ENCODE measurements at places on chromosomes 1 and 21. TPM values are rescaled to one million over a fixed set of nuclear protein-coding genes. Genes with fewer than 3 reads are reported as not detected.

- no peaks in the 10 kb centered on the region for H3K4me1 ChIP-seq
- no peaks in the 10 kb centered on the region for H3K27me3 ChIP-seq
- H3K4me3 ChIP-seq = no peak overlapping the region
- H3K36me3 ChIP-seq = no peaks in the 10 kb centered on the region
- no peak overlapping the region for H3K27ac ChIP-seq
- no peak for DNase-seq
Measured at GRCh38 chr1:90386899-90387720, 330.0 kb downstream of the BARHL2 start.

GRCh38 chr1:37752213-37752582, 12.7 kb downstream of the EPHA10 start:
- no peaks in the 10 kb centered on the region for H3K36me3 ChIP-seq
- peaks cover 23% of the 10 kb centered on the region for H3K27me3 ChIP-seq
- H3K4me3 ChIP-seq = peak overlapping the region; percentile 47
- H3K27ac ChIP-seq = no peak overlapping the region
- peaks cover 5% of the 10 kb centered on the region for H3K4me1 ChIP-seq
- no peak for DNase-seq

- no peak for DNase-seq
- H3K36me3 ChIP-seq = peaks cover 22% of the 10 kb centered on the region
- H3K4me3 ChIP-seq = no peak overlapping the region
Measured at GRCh38 chr1:113901191-113901590, 3.4 kb downstream of the AP4B1 start.

DNA sequence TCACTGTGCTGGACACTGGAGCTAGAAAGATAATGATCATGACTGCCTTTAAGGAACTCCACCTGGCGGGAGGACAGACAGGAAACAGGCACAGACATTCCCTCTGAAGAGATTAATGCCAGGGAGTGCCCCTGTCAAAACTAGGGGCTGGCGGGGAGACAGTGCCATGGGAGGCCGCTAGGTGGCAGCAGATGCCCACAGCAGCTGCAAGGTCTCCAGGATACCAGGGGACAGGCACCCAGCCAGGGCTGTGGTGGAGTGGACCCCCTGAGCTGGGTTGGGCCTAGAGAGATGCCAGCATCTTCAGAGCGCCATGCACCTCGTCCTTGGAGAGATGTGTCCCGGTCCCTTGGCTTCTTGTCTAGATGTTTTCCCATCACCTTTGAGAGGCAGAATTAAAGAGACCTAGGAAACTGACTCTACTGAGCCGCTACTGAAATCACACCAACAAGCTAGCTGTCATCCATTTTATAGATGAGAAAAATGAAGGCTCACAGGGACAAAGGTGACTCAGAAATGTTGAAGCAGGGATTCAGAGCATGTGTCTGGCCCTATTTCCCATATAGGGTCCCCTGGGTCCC, 3.6 kb downstream of the REN start:
- H3K27me3 ChIP-seq = no peaks in the 10 kb centered on the region
- peaks cover 6% of the 10 kb centered on the region for H3K4me1 ChIP-seq
- no peak overlapping the region for H3K27ac ChIP-seq
- no peak overlapping the region for H3K4me3 ChIP-seq
- peak; percentile 84 for DNase-seq

- H3K4me1 ChIP-seq = peaks cover 3% of the 10 kb centered on the region
- no peaks in the 10 kb centered on the region for H3K36me3 ChIP-seq
- H3K4me3 ChIP-seq = no peak overlapping the region
- no peak for DNase-seq
- no peak overlapping the region for H3K27ac ChIP-seq
Measured at GRCh38 chr1:225973158-225973557, 26.0 kb downstream of the SDE2 start.

DNA sequence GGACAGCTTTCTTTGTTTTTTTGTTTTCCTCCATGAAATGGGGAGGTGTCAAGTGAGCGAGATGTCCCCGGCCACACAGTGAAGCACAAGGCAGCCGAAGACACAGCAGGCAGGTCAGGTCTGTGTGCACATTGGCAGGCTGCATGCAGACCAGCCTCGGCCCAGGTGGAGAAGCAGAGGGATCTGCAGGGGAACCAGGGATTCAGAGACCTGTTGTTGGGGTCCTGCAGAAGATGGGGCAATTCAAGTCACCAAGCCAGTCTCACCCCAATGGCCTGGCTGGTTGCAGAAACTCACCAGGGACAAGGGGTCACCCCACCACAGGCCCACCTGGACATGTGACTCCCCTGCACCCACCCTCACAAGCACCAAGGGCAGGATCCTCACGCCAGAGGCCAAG, 4.0 kb upstream of the ABCG1 start:
- H3K4me3 ChIP-seq = no peak overlapping the region
- H3K27me3 ChIP-seq = no peaks in the 10 kb centered on the region
- no peak for DNase-seq
- H3K27ac ChIP-seq = no peak overlapping the region

DNA sequence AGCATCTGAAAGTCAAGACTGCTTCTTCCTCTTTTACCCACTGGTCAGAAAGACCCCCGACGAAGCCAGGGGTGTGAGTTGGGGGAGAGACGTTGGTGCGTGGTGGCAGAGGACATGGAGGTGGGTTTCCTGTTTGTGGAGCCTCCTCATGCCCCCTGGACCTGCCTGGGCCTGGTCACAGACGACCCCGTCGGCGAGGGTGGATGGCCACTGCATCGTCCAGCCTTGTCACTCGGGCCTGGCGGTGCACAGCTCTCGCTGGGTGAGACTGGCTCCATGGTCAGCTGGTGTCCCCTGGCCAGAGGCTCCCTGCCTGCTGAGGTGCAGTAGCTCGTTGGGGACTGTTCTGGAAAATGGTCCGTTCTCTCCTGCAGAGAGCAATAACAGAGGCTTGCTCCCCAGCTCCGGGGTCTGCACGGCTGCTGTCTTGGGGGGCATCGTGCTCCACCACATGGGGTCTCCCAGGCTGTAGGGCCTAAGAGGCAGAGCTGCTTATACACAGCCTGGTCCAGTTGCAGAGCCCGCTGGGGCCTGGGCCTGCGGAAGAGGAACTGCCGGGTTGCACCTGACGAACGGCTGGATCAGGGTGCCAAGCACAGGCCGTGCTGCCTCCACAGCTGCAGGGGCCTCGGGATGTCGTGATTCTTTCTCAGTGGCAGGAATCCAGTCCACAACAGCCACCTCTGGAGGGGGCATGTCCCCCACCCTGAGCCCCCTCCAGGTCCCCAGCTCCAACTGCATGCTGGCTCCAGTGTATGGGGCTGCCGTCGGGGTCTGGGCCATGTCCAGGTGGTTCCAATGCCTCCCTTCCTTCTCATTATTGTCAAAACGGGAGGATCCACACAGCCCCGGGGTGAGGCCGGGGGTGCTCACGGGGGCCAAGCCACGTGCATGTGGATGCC, 18.0 kb upstream of the ACTRT2 start:
- no peaks in the 10 kb centered on the region for H3K36me3 ChIP-seq
- H3K4me1 ChIP-seq = no peaks in the 10 kb centered on the region
- no peaks in the 10 kb centered on the region for H3K27me3 ChIP-seq
- no peak overlapping the region for H3K27ac ChIP-seq
- no peak overlapping the region for H3K4me3 ChIP-seq

DNA sequence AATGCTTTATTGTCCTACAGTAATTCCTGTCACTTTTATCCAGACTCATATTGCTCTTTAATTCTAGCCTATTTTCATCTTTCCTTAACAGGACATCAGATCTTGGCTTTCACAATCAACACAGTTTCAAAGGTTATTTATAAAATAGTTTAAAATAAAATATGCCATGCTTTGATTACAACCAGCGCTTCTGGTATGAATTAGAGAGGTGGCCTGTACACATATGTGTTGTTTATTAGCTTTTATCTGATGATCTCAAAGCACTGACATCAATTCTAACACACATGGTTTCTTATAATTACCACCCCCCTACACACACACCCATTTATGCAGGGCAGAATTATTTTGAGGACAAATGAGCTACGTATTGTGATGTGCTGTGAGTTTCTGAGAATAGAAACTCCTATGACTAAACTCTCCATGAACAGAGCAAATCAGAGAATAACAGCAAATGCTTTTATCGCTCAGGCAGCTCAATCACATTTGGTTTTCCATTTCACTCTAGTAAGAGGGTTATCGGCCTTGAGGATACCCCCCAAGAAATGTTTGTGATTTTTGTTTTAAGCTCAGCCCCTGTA, 18.0 kb downstream of the CD247 start:
- no peak overlapping the region for H3K4me3 ChIP-seq
- H3K27me3 ChIP-seq = no peaks in the 10 kb centered on the region
- peaks cover 2% of the 10 kb centered on the region for H3K4me1 ChIP-seq
- no peaks in the 10 kb centered on the region for H3K36me3 ChIP-seq
- DNase-seq = no peak
- no peak overlapping the region for H3K27ac ChIP-seq

DNA sequence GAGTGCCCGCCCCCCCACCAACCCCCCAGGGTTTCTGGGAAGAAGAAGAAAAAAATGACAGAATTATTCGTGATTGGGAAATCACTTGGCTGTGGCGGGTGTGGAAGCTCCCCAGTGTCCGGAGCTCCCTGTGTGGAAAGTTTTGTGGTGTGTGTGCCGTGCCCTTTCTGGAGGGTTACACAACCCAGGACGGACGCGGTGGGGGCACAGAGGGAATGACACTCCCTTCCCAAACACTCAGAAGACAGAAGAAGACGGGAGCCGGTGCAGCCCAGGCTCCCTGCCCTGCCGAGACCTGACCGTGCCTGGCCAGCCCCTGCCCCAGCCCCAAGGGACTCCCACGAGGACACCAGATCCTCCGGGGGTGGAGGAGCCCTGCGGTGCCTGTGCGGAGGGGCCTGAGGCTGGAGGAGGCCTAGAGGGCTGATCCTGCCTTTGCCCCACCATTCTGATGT, 33.0 kb upstream of the ADARB1 start:
- peak overlapping the region; percentile 61 for H3K27ac ChIP-seq
- peaks cover 14% of the 10 kb centered on the region for H3K4me1 ChIP-seq
- peak; percentile 80 for DNase-seq
- no peaks in the 10 kb centered on the region for H3K36me3 ChIP-seq

GRCh38 chr1:225493591-225494246, 65.9 kb upstream of the LBR start:
- no peak overlapping the region for H3K27ac ChIP-seq
- H3K4me3 ChIP-seq = no peak overlapping the region
- no peaks in the 10 kb centered on the region for H3K27me3 ChIP-seq
- no peaks in the 10 kb centered on the region for H3K36me3 ChIP-seq
- no peak for DNase-seq

GRCh38 chr1:17633654-17634053, 94.2 kb downstream of the ARHGEF10L start:
- no peak overlapping the region for H3K4me3 ChIP-seq
- H3K27ac ChIP-seq = no peak overlapping the region
- peaks cover 22% of the 10 kb centered on the region for H3K36me3 ChIP-seq
- no peak for DNase-seq

DNA sequence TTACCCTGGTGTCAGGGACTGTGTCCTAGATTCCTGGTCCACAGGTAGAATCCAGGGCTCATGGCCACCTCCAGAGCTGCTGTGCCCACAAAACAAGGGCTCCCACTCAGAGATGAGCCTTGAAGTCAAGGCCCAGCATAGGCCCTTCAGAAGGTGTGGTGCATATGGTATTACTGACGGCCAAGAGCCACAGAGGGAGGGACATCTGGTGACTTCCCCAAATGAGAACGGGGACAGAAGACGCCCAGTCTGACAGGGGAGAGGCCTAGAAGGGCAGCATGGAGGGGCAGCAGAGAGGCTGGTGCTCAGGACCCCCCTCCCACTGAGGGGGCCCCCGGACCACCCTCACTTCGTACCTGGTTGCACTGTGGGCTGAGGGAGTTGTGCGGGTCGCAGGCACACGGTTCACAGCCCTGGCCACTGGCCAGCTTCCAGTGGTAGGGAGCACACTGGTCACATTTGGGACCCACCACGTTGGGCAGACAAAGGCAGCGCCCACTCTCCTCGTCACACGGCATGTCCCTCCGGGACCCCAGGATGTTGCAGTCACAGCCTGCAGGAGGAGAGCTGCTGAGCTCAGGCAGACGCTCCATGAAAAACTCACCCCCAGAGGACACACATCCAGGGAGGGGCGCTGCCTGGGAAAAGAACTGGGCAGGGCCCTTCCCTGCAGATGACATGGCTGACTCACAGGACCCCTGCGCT, 25.0 kb downstream of the LAMB3 start:
- H3K36me3 ChIP-seq = peaks cover 1% of the 10 kb centered on the region
- H3K27ac ChIP-seq = no peak overlapping the region
- no peak for DNase-seq

- no peaks in the 10 kb centered on the region for H3K27me3 ChIP-seq
- H3K4me3 ChIP-seq = peak overlapping the region; percentile 80
- peaks cover 51% of the 10 kb centered on the region for H3K4me1 ChIP-seq
- H3K36me3 ChIP-seq = peaks cover 18% of the 10 kb centered on the region
Measured at GRCh38 chr1:42765269-42765668, 1.6 kb downstream of the P3H1 start.

GRCh38 chr1:26130695-26131094, 19.1 kb downstream of the PDIK1L start:
- no peak overlapping the region for H3K27ac ChIP-seq
- H3K27me3 ChIP-seq = no peaks in the 10 kb centered on the region
- H3K36me3 ChIP-seq = no peaks in the 10 kb centered on the region
- peaks cover 18% of the 10 kb centered on the region for H3K4me1 ChIP-seq

DNA sequence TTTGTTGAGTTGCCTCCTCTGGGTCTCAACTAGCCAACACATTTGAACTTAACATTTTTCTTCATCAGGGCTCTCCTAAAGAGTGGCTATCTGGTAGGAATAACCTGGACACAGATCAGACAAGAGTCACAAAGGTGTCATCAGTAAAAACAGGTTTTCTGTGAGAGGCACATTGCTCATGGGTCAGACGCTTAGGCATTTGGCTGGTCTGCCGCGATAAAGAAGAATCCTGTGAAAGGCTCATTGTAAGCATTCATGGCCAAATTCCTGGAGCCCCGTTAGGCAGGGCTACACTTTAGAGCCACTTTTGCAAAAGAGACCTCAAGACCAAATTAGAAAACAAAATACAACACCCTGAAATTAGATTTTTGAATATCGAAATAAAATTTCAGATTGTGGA, 64.2 kb upstream of the PDE4B start:
- H3K4me1 ChIP-seq = no peaks in the 10 kb centered on the region
- H3K4me3 ChIP-seq = no peak overlapping the region
- H3K36me3 ChIP-seq = no peaks in the 10 kb centered on the region
- no peak overlapping the region for H3K27ac ChIP-seq

Gene RABGAP1L
- 41.3 TPM for total RNA-seq

Gene IVL
- total RNA-seq = not detected

Gene MYOC
- total RNA-seq = 1.1 TPM

Gene OR2L5
- total RNA-seq = not detected

Gene KLHDC7A
- total RNA-seq = under 0.01 TPM

Gene HORMAD1
- not detected for total RNA-seq

Gene AADACL3
- not detected for total RNA-seq

Gene KIF17
- 7.8 TPM for total RNA-seq

Gene UTS2
- total RNA-seq = not detected
